ENCODE measurements at places on chromosomes 3 and 15. TPM values are rescaled to one million over a fixed set of nuclear protein-coding genes. Genes with fewer than 3 reads are reported as not detected.

The RTP4 gene
- total RNA-seq: not detected

The FBN1 gene
- total RNA-seq: 411 TPM

The LDHAL6B gene
- not detected for total RNA-seq

The DCLK3 gene
- 1.3 TPM for total RNA-seq

The CAMP gene
- not detected for total RNA-seq

The FOXL2NB gene
- not detected for total RNA-seq

The KLHL6 gene
- 4.2 TPM for total RNA-seq

The ZCWPW2 gene
- 1.0 TPM for total RNA-seq
